Stimulated activated CD4-positive, alpha-beta T cell treated with anti-CD3 and anti-CD28 coated beads, Interleukin-15, amount 100 ng/mL, for 24 hours (primary cell): ENCODE measurements at places on chromosomes 7 and 10.

- no peak for DNase-seq
Observed at GRCh38 chr10:89257581-89257980, 6.0 kb upstream of the LIPA start.

GRCh38 chr10:58217612-58218011 lies 50.1 kb downstream of the IPMK start:
- no peak for DNase-seq

- DNase-seq = no peak
Observed at GRCh38 chr7:157930926-157931466, 594.2 kb downstream of the DNAJB6 start.

DNA sequence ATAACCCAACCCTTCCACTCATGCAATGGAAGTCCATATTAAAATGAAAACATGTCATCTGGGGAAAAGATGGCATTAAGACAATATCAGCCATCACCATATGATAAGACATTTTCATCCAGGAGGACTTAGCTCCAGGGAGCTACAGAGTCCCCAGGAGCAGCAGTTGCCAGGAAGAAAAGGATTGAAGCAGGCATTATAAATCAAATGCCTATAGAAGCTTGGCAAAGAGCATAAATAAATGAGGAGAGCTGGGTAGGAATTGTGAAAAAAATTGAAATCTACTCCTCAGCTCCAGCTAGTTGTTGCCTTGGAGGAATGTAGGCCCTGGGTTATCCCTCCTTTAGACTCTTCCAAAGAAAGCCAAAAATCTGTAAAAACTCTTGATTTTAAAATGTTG lies 42.5 kb downstream of the FAM13C start:
- DNase-seq = no peak

DNA sequence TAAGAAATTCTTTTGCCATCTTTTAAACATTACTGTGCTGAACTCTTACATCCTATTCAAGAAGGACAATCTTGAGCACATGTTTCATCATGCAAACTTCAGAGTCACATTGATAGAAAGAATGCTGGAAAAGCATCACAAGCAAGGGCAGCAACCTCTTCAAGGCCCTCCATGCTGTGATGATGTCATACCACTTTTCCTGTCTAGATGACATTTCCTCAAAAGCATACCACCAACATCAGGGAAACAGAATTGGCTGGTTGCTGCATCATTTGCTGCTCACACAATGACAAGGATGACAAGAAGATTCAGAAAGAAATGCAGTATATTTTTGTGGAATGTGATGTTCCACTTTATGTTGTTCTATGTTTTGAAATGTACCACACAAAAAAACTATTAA lies 37.6 kb downstream of the CYP2C8 start:
- no peak for DNase-seq

GRCh38 chr10:124085680-124086079 lies 7.7 kb downstream of the CHST15 start:
- no peak for DNase-seq

DNA sequence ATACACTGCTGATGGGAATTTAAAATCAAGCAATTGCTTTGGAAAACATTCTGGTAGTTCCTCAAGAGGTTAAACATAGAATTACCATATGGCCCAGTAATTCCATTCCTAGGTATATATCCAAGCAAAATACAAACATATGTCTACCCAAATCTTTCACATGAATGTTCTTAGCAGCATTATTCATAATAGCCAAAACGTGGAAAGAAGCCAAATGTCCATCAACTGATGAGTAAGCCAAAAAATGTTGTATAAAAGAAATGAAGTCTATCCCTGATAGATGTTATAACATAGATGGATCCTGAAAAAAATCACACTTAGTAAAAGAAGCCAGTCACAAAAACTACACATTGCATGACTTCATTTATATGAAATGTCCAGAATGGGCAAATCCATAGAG lies 893.0 kb downstream of the SORCS3 start:
- no peak for DNase-seq

GRCh38 chr10:67476201-67476600 lies 219.8 kb downstream of the CTNNA3 start:
- DNase-seq = no peak

DNA sequence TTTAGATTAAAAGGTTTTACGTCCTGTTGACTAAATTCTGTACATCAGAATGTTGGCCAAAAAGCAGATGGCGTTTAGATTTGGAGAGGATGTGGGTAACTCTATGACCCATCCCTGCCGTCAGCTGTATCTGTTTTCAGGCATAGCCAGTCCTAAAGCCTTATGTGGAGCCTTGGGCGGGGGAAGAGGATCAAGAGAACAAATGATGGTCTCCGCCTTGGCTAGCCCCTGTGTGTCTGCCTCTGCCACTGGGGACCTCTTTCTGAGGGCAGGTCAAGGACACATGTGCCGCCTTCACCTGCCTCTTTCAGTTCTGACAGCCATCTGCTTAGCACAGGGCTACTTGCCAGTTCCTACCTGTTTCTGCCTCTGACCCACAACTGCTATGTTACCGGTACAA lies 24.1 kb downstream of the PDSS1 start:
- peak; percentile 50 for DNase-seq

DNA sequence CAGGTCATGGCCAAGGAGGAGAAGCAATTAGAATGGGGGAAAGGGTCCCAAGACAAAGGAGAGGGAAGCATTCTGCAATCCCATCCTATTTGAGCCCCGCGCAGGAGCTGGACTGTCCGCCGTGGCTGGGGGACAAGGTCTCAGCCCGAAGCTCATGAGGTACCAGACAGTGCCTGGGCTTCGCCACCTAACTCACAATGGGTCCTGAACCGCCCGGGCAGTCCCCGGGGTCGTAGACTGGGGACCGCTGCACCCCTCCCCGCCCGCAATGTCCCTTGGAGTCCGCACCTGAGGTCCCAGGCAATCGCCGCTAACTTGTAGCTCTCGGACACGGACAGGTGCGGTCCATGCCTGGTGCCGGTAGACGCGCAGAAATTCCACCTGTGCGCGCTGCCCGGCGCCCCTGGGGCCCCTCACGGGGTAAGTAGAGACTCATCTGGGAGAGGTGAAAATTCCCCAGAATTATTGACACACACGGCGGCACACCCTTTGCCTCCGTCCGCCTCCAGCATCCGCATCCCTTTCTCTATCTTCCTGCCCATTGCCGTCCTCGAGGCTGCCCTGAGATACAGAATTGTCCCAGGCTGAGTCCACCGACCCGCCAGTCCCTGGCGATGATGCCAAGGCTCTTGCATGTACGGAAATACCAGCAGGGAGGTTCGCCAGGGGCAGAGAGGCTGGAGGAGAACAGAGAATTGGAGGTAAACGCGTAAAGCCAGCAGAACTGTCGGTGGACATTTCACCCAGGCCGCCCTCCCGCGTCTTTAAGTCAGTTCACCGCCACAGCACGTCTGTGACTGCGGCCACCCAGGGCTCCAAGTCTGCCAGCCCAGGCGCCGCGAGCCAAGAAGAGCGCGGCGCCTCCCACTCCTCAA lies 1.8 kb downstream of the CHRM2 start:
- DNase-seq = no peak

DNA sequence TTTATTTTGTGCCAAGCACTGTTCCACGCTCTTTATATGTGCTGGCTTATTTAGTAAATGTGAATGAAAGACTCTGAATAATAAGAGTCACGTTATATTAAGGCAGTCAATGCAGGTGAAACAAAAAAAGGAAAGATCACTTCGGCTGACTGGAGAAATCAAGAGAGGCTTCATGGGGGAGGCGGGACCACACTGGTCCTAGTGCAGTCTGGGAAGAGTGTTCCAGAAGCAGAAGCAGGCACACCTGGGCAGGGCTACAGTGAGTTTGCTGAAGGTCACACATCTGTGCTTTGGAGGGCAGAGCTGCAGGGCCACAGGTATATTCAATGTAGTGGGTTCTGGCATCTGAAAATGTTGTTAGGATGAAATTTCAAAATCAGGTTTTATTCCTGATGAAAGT lies 176.9 kb downstream of the PLXNA4 start:
- DNase-seq = no peak

DNA sequence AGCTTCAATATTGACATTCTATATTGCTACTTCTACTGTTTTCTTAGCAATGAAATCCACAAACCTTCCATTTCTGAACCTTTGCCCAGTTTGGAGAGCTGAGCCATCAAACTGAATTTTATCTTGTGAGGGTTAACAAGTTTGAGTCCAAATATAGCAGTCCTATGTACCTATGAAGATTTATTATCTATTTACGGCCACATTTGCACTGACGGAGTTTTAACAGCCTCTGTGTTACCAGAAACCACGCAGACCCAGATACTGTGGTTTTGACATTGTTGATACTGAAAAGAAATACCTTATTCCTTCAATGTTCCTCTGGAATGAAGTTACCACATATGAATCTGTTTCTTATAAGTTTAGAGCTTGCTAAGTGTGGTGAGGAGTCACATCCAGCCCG lies 172.6 kb downstream of the FGFR2 start:
- DNase-seq = no peak
